ENCODE measurements at places on chromosomes 2 and 18. TPM values are rescaled to one million over a fixed set of nuclear protein-coding genes. Genes with fewer than 3 reads are reported as not detected.

GRCh38 chr18:65632236-65632635 is 118.6 kb upstream of the CDH7 start:
- no peak for DNase-seq

DNA sequence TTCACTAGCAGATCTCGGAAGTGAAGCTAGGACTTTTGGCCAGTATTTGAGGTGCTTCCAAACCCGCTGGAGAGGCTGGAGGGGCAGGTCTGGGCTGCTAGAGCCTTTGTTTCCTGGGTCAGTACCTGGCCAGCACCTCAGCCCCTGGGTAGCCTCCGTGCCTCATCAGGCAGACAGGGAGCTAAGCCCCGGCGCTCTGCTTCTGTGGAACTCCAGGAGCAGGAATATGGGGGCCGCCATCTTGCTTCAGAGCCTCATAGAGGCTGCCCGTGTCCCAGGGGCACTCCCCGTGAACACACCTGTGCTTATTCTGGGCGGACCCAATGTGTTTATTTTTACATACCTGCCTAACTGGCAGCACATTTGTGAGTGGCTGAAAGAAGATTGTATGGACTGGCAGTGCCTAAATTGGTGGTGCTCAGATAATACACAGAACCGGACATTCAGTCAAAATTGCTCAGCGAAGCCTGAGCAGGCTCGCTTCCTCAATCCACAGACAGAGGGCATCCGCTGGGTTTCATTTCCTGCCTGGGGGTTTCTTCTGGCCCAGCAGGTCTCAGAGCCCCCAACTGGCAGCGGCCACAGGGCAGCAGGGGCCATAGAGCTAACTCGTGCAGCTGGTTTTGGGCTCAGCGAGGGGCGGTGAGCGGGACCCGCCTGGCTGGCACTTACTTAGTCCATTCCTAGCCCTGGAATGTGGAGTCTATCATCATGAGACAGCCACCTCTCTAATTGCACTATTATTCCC is 176.8 kb upstream of the ALKAL2 start:
- no peak for DNase-seq

DNA sequence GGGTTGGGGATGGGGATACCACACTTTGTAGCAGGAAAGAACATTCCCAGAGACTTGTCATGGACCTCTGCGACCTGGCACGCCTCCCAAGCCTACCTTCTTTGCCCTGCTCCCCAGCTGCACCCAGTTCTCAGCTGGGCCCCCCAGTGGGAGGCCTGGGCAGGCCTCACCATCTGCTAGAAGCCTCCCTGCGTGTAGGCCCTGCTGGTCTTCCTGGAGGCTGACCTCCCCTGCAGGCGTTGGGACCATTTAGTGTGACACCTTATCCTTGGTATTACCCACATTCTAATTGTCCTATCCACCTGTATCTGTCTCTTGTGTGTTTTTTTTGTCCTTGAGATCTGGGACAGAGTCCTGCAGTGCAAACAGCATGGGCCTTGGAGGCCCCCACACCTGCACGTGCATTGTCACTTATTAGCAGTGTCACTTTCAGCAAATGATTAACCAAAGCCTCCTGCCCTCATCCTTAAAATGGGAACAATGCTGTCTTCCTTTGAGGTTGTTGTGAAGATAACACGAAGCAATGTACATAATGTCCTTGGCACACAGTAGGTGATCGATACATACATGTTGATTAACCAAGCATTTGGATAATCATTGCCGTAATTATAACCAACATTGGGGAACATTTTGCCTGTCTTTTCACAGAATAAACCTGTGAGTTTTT is 77.2 kb downstream of the LIPG start:
- no peak for DNase-seq

Gene SLC66A3
- 10.7 TPM for total RNA-seq

Gene ALPI
- total RNA-seq = not detected

DNA sequence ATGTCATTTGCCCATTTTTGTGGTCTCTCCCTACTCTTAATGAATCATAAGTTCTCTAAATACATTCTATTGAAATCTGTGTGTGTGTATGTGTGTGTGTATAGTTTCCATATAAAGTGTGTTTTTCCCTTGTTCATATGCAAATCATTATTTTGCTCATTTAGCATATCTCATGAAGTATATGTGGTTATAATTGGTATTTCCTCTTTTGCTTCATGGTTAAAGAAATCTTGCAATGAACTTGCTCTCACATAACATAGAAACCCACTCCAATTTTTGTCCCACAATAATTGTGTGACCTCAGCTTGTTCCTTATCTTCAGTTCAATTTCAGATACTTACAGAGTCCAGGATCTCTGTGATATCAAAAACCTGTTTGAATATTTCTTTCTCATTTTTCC is 1.2 kb downstream of the CPO start:
- no peak for DNase-seq

DNA sequence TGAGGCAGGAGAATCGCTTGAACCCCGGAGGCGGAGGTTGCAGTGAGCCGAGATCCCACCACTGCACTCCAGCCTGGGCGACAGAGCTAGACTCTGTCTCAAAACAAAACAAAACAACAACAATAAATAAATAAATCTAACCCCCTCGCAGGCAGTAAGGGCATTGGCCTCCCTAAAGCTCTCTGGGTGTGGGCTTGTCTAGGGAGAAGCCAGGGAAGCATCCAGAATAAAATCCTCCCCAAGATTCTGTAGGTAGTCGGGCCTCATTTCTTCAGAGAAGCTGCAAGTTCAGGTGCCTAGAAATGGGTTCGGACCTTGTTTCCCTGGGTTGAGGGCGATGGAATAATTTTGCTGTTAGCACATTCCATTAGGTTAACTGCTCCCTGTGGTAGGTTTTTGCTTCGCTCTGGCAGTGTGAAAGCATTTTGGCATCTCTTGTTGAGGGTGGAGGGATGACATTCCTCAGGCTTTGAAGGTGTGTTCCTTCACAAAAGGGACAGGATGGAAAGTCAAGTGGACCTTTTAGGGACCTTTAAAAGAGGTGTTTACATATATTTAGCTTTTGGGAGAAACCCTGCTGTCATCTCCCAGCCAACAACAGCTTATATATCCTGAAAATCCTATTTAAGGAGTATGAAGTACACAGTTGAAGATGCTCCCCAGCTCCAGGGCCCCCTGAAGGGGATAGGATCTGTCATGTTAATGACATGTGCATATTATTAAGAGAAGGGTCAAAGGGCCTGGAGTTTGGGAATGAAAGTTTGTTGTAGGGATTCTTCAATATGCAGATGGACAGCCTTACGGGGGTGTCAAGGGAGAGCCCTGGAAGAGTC is 17.7 kb downstream of the MYCN start:
- DNase-seq = no peak

Gene STK11IP
- total RNA-seq = 49.3 TPM

Gene SERPINB2
- total RNA-seq = not detected

GRCh38 chr2:109298851-109299250 is 169.8 kb downstream of the SH3RF3 start:
- no peak for DNase-seq

DNA sequence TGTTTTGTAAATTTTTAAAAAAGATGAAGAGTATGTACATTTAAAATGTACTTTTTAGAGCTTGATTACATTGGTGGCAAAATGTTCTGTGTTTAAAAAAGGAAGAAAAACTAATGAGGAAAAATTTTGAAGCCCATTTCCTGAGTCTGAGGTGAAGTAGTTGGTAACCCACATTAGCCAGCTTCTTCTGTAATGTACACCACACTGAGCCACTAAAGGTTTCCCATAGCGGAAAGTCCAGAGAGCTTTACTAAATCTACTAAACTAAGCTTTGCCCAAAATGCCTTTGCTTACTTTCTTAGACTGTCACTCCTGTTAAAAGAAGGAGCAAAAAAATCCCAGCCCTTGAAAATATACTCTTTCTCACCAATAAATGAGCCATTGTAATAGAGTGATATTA is 804.8 kb upstream of the ZEB2 start:
- no peak for DNase-seq

GRCh38 chr2:121583555-121583954 is 52.9 kb downstream of the RNU4ATAC start:
- DNase-seq = no peak

- no peak for DNase-seq
Measured at GRCh38 chr2:168804214-168804613, 1.8 kb downstream of the NOSTRIN start.

DNA sequence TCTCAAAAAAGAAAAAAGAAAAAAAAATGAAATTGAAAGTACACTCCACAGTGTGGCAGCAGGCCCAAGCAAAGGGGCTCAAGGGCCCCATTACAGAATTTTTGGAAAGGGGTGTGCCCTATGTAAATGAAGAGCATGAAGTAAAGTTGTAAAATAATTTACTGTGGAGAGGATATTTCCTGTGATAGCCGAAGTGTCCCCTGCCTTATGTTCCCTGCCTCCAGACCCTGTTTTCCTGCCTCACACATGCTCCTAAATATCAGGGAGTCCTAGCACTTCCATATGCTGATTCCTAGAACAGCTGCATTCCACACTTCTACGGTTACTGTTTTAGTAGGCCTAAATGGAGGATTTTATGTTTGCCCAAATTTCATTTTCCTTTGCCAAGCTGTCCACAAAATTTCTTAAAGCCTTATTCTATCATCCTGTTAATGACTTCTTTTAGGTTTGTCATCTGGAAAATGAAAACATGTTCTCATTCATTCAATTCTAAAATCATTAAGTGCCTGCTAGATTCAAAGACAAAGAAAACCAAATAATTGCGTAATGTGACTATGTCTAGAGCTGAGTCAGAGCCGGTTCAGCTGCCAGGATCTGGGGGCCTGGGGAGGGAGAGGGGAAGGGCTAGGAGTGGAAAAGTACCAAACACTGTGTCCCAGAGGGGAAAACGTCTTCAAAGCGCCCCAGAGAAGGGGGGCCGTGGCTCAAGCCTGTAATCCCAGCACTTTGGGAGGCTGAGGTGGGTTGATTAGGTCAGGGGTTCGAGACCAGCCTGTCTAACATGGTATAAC is 25.9 kb upstream of the IMPA2 start:
- no peak for DNase-seq

Gene BOLL
- not detected for total RNA-seq

Gene ZNF892
- 2.7 TPM for total RNA-seq

Measured in T-cell (primary cell).